Endothelial cell (in vitro differentiated cells): ENCODE measurements at places on chromosomes 5 and 9.
A peak's percentile ranks its signal among the peaks of the same experiment; 100 is the strongest.

DNA sequence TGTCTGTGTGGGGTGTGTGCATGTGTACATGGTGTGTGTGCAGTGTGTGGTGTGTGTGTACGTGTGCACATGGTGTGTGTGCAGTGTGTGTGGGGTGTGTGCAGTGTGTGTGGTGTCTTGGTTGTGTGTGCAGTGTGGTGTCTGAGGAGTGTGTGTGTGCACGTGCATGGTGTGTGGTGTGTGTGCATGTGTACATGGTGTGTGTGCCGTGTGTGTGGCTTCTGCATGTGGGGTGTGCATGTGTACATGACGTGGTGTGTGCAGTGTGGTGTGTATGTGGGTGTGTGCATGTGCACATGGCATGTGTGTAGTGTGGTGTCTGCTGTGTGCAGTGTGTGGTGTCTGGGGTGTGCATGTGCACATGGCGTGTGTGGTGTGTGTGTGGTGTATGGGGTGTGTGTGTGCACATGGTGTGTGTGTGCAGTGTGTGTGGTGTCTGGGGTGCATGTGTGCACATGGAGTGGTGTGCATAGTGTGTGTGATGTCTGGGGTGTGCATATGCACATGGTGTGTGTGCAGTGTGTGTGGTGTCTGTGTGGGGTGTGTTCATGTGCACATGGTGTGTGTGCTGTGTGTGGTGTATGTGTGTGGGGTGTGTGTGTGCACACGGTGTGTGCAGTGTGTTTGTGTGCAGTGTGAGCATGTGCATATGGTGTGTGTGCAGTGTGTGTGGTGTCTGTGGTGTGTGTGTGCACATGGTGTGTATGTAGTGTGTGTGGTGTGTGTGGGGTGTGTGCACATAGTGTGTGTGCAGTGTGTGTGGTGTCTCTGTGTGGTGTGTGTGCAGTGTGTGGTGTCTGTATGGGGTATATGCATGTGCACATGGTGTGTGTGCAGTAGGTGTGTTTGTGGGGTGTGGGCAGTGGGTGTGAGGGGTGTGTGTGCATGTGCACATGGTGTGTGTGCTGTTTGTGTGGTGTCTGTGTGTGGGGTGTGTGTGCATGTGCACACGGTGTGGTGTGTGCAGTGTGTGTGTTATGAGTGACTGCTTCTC, 40.6 kb upstream of the ZNG1F start:
- no peak overlapping the region for H3K4me3 ChIP-seq
- H3K27me3 ChIP-seq, result peaks cover 4% of the 10 kb centered on the region
- no peak for DNase-seq

DNA sequence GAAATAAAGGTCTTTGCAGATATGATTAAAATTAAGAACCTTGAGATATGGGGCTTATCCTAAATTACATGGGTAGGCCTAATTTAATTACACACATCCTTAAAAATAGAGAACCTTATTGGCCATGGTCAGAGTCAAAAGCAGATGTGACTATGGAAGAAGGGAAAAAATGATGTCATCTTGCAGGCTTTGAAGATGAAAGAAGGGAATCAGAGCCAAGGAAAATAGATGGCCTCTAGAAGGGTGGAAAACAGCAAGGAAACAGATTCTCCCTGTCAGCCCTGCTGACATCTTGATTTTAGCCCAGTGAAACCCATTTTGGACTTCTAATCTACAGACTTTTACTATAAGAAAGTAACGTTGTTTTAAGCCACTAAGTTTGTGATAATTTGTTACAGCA, 37.6 kb upstream of the KCNN2 start:
- H3K36me3 ChIP-seq, result no peaks in the 10 kb centered on the region
- no peak overlapping the region for H3K4me3 ChIP-seq
- peaks cover 20% of the 10 kb centered on the region for H3K4me1 ChIP-seq
- peaks cover 2% of the 10 kb centered on the region for H3K27me3 ChIP-seq
- no peak for DNase-seq

- DNase-seq, result no peak
- peaks cover 21% of the 10 kb centered on the region for H3K4me1 ChIP-seq
- peaks cover 4% of the 10 kb centered on the region for H3K36me3 ChIP-seq
Measured at GRCh38 chr9:89748021-89748670, 143.3 kb downstream of the GADD45G start.

DNA sequence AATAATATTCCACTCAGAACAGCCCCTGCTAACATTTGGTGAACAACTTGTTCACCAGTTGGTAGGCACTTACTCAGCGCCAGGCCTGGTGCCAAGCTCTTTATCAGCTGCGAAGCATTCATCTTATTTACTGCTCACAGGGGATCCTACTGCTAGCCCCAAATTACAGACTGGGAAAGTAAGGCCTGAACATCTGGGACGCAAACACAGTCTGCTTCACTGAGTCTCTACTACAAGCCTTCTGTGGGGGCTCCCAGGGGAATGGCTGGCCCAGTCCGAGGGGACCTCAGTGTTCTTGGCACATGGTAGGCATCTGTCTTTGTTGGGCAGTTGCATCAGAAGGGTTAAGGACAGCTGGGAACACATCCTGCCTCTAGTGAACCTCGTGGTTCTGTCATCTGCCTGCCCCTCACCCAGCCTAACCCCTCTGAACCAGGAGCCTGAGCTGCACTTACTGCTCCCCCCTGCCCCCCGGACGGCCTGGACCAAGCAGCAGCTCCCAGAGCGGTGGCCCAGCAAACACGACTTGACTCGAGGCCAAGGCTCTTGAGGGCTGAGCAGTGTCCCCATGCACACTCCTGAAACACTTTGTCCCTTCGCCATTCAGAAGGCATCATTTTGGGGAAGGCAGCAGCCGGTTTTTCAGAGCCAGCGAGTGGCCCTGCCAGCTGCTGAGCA, at the start of gene PHYHD1:
Gene PHYHD1, plus strand, starts transcription at position 602 of the 678 bp plus-strand sequence. CDS start 1,342 bp downstream, outside the sequence.
- H3K27me3 ChIP-seq, result peaks cover 5% of the 10 kb centered on the region
- peak within 1 kb of the TSS; percentile 85 for H3K4me3 ChIP-seq
- H3K27ac ChIP-seq, result peak within 1 kb of the TSS; percentile 72
- peaks cover 9% of the 10 kb centered on the region for H3K36me3 ChIP-seq

- H3K27me3 ChIP-seq, result peaks cover 3% of the 10 kb centered on the region
- no peak for DNase-seq
- peaks cover 15% of the 10 kb centered on the region for H3K36me3 ChIP-seq
- H3K4me3 ChIP-seq, result no peak overlapping the region
- H3K27ac ChIP-seq, result peak overlapping the region; percentile 61
Measured at GRCh38 chr5:149847611-149848010, 97.0 kb downstream of the PDE6A start.

DNA sequence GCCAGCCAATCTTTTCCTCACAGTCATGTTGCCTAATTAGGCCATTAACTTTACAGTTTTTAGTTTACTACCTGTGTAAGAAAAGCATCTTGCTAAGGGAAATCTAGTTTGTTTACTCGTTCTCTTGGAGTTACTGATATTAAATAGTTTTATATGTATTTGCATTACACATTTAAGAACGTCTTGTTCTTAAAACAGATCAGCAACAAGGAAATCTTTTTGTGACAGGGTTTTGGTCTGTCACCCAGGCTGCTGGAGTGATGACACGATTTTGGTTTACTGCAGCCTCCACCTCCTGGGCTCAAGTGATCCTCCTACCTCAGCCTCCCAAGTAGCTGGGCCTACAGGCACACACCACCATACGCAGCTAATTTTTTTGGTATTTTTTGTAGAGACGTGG, 29.2 kb upstream of the MSH3 start:
- no peak overlapping the region for H3K27ac ChIP-seq
- peaks cover under 1% of the 10 kb centered on the region for H3K4me1 ChIP-seq
- peaks cover 10% of the 10 kb centered on the region for H3K36me3 ChIP-seq
- no peak for DNase-seq

DNA sequence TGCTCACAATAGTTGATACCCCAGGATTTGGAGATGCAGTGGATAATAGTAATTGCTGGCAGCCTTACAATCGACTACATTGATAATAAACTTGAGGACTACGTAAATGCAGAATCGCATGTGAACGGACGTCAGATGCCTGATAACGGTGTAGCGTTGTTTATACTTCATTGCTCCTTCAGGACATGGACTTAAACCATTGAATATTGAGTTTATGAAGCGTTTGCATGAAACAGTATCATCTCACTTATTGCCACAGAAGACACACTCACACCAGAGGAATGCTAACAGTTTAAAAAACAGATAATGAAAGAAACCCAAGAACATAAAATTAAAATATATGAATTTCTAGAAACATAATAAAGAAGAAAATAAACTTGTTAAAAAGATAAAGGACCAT, 101.6 kb downstream of the GABBR2 start:
- no peak overlapping the region for H3K27ac ChIP-seq
- H3K4me1 ChIP-seq, result peaks cover 30% of the 10 kb centered on the region
- H3K27me3 ChIP-seq, result no peaks in the 10 kb centered on the region

DNA sequence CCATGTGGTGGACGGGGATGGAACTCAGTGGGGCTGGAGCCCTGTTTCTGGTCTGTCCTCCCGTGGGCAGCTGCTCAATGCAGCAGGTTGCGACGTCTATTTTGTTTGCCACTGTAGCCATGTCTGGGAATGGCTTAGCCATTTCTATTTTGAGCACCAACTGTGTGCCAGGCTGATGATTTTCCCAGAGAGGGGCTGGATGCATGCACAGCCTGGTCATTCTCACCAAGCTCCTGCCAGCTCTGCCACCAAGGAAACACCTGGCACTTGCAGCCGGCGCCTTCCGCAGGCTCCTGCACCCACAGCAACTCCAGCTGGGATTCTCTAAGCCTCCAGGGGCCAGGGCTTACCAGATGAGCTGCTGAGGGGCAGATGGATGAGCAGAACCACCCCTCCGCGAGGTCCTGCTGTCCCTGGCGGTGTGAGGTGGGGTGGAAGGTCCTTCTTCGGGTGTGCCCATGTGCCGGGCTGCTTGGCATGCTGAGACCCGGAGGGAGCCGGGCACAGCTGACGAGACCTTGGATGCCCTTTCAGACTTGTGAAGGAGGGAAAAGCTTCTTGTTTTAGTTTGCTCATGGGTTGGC, 151.2 kb downstream of the RXRA start:
- no peak overlapping the region for H3K4me3 ChIP-seq
- no peak for DNase-seq
- H3K27ac ChIP-seq, result no peak overlapping the region
- H3K36me3 ChIP-seq, result no peaks in the 10 kb centered on the region
- peaks cover 2% of the 10 kb centered on the region for H3K27me3 ChIP-seq

GRCh38 chr5:78537821-78538220, 110.8 kb downstream of the LHFPL2 start:
- peaks cover 36% of the 10 kb centered on the region for H3K4me1 ChIP-seq
- no peak for DNase-seq
- H3K27me3 ChIP-seq, result no peaks in the 10 kb centered on the region
- H3K27ac ChIP-seq, result no peak overlapping the region

- H3K27me3 ChIP-seq, result no peaks in the 10 kb centered on the region
- peaks cover 3% of the 10 kb centered on the region for H3K4me1 ChIP-seq
- H3K4me3 ChIP-seq, result no peak overlapping the region
- DNase-seq, result no peak
- no peaks in the 10 kb centered on the region for H3K36me3 ChIP-seq
- H3K27ac ChIP-seq, result no peak overlapping the region
Measured at GRCh38 chr5:169778622-169779596, 141.8 kb downstream of the DOCK2 start.

DNA sequence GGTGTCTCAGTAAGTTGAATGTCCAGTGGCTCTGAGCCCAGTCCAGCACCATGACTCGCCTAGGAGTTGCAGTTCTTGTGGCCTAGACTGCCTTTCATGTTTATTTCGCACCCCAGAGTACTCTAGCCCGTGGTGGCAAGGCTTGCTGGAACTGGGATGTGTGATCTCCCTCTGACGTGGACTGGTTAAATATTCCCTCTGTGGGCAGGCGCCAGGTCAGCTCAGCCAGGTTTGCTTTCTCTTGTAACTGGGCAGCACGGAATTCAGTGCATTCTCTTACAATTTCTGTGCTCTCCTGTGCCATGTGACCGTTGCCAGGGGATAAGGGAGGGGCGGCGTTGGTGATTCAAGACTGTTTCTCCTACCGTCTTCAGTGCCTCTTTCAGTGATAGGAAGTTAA, 270.8 kb downstream of the KDM4C start:
- H3K4me3 ChIP-seq, result no peak overlapping the region
- H3K27ac ChIP-seq, result no peak overlapping the region
- no peak for DNase-seq
- peaks cover 3% of the 10 kb centered on the region for H3K36me3 ChIP-seq
- no peaks in the 10 kb centered on the region for H3K4me1 ChIP-seq

- no peak overlapping the region for H3K27ac ChIP-seq
- H3K36me3 ChIP-seq, result no peaks in the 10 kb centered on the region
- H3K4me3 ChIP-seq, result no peak overlapping the region
- no peaks in the 10 kb centered on the region for H3K27me3 ChIP-seq
- no peaks in the 10 kb centered on the region for H3K4me1 ChIP-seq
Measured at GRCh38 chr5:4383102-4383501, 757.0 kb upstream of the ADAMTS16 start.

DNA sequence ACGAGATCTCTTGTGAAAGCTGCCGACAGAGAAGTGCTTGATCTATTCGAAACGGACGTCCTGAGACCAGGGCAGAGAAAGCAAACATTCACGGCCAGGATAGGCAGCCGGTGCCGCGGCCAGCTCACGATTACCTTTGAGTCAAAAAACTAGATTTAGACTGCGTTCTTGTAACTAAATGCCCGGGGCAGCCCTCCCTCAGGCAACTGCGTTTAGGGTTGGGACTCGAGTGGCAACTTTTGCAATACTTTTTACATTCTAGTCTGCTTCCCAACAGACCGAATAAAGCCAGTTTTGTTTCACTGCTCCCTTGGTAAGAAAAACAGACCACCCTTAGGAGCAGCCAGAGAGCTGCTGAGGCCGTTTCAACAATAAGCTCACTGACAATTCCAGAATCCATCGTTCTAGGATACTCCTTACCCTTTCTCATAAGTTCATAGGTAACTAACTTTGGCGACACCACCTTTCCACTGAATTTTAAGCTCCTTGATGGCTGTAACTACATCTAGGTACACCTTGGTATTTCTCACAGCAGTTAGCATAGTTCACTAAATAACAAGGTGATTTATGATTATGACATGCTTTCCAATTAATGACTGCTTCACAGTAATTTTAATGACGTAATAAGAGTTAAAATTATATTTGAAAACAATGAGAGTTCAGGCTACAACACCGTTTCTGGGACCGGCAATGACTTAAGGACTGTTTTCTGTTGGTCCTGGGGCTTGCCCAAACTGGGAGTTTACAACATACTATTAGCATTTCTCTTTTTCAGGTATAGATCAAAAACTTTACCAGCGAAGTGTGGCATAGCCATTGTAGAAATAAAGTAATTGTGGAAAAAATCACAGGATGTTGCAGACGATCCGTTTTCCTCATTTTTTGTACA, 899 bp upstream of the RAPGEF6 start:
- peaks cover 3% of the 10 kb centered on the region for H3K36me3 ChIP-seq
- peaks cover 29% of the 10 kb centered on the region for H3K4me1 ChIP-seq
- peaks cover 7% of the 10 kb centered on the region for H3K27me3 ChIP-seq
- H3K27ac ChIP-seq, result peak overlapping the region; percentile 90

GRCh38 chr5:169881702-169882303, 98.5 kb downstream of the INSYN2B start:
- no peak for DNase-seq
- no peak overlapping the region for H3K4me3 ChIP-seq
- no peaks in the 10 kb centered on the region for H3K4me1 ChIP-seq
- H3K27ac ChIP-seq, result no peak overlapping the region

DNA sequence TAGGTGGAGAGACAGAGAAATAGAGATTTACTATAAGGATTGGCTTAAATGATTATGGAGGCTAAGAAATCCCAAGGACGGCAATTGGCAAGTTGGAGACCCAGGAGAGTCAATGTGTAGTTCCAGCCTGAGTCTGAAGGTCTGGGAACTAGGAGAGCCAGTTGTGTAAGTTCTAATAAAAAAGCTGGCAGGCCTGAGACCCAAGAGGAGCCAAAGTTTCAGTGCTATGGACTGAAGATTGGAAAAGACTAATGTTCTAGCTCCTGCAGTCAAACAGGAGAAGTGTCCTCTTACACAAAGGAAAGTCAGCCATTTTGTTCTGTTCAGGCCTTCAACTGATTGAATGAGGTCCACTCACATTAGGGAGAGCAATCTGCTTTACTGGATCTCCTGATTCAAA, 50.0 kb downstream of the NMUR2 start:
- H3K27ac ChIP-seq, result no peak overlapping the region
- H3K36me3 ChIP-seq, result no peaks in the 10 kb centered on the region
- no peak overlapping the region for H3K4me3 ChIP-seq
- no peaks in the 10 kb centered on the region for H3K4me1 ChIP-seq
